Transverse colon (tissue), 4 donors: ENCODE measurements at places on chromosomes 4 and X.

- no peak for DNase-seq
These were observed 281.3 kb upstream of the FTHL17 start for GRCh38 chrX:31353095-31353494.

DNA sequence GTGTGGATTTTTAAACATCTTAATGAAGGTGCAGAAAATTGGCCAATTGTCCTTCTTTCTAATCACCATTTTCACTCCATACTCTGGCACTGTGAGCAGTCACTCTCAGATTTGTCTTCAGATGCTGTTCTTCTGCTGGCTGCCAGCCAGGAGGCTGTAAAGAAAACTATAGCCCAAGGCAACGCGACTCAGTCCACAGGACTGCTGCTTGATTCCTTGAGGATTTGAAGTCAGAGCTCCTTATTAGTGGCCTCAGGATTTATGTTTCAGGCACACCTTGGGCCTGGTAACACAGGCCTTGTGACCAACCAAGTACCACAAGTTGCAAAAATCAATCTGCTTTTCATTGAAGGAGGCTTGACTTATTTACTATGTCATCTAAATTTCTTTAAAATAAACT, 342.6 kb downstream of the GPM6A start:
- no peak for DNase-seq

- DNase-seq, result no peak
These were observed 29.9 kb upstream of the ADRA2C start for GRCh38 chr4:3736290-3736689.

- DNase-seq, result no peak
These were observed 209.9 kb downstream of the PARM1 start for GRCh38 chr4:75142850-75143249.

- no peak for DNase-seq
These were observed 3.1 kb upstream of the TASL start for GRCh38 chrX:30580641-30581040.

DNA sequence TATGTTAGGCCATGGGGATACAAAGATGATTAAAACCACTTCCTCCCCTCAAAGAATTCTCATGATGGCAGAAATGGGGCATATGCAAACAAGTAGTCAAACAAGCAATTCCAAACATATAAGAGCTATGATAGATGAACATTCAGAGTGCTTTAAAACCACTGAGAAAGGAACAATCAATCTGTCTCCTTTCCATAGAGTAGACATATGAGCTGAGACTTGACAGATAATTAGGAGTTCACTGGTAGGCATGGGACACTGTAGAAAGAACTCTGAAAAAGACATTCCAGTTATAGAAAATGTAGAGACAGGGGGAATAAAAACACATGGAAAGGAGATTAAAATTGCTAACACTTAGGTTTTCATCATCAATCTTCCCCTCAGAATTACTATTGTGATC, 372.8 kb downstream of the KLHL4 start:
- no peak for DNase-seq

DNA sequence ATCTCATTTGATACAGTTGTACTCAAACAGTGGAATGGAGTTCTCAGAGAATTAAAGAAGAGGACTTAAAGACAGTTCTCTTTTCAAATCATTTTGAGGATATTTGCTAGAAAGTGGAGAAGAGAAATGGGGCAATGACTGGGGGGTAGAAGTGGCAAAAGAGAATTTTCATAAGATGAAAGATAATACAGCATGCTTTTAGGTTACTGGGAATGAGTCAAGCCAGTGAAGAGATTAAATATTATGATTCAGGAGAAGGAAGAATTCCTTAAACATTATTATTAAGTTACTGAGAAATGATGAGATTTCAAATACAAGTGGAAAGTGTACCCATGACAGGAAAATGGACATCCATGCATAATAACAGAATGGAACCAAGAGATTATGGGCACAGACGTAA, 219.0 kb upstream of the DKK2 start:
- DNase-seq, result no peak

DNA sequence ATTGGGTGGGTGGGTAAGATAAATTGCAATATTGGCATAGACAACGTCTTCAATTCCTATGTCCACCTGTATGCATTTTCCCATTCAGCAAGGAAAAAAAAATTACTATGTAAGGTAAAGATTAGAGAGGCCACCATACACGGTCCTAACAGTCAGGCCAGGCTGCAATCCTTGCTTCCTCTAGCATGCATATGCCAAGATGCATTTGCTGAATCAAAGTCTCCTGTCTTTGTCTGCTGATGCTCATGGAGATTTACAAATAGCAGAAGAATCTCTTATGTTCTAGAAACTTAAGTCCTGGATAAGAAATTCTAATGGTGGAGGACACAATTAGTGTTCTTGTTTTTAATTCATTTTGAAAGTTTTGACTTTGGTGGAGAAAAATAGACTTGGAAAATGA, 206.8 kb downstream of the PDGFC start:
- DNase-seq, result no peak

GRCh38 chr4:80173401-80173800, 23.9 kb upstream of the PRDM8 start:
- DNase-seq, result no peak

GRCh38 chr4:119238068-119238722, 25.7 kb downstream of the USP53 start:
- DNase-seq, result no peak

DNA sequence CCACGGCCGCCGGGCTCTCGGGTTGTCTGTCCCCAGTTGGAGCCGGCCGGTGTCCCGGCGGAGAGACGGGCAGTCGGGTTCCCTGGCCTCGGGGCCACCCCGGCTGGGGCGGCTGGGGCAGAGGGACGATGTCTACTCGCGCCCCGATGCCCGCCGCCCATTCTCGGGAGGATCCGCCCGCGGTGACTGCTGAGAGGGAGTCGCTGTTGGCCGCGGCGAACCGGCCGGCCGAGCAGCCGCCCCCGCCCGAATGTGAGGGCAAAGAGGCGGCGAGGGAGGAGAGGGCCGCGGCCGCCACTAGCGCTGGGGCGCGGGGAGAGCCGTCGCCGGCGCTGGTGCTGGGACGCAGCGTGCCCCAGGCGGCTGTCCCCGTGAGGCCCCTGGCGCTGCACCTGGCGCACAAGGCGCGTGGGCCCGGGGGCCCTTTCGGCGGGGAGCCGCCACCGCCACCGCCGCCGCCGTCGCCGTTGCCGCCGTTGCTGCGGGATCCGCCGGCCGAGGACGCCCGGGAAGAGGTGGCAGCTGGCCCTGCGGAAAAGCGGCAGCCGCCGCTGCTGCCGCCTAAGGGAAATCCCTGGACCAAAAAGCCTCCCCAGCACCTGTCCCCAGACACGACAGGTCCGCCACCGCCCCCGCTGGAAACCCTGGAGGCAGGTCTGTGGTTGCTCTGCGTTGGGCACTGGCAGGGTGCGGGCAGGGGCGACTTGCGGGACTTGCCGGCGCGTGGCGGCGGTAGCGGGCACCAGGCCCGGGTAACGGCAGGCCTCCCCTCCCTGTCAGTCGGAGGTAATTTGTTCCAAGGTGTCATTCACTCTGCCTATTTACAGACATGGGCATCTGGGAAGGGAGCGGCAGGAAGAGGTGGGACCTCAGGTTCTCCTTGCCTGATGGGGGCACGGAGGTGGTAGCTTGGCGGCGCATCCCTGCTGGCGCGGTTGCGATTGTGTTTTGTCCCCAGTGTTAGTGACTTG, 739 bp downstream of the LARP1B start:
- DNase-seq, result peak; percentile 78
